Stimulated activated CD4-positive, alpha-beta T cell treated with anti-CD3 and anti-CD28 coated beads, Interleukin-1b, Interleukin-23, amount 100 ng/mL, for 24 hours (primary cell): ENCODE measurements at places on chromosomes 1 and 21.

DNA sequence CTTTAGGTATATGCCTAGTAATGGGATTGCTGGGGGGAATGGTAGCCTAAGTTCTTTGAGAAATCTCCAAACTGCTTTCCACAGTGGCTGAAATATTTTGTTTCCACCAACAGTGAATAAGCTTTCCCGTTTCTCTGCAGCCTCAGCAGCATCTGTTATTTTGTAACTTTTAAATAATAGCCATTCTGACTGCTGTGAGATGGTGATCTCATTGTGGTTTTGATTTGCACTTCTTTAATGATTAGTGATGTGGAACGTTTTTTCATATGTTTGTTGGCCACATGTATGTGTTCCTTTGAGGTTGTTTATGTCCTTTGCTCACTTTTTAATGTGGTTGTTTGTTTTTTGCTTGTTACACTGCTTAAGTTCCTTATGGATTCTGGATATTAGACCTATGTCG lies 237.4 kb downstream of the CENPF start:
- no peak for DNase-seq

DNA sequence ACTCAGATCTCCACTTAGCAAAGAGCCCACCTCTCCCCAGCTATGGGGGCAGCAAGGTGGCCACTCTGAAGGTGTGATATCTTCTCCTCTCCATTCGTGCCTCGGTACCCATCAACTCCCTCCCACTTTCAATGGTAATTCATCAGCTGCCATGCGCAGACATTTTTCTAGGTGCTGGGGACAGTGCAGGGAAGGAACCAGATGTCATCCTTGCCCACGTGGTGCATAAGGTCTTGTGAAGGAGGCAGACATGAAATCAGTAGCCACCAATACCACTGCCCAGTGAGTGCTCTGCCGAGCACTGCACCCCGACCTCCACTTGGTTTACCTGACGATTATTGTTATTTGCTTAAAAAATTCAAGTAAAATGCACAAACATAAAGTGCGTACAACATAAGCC lies 76.3 kb upstream of the CSF3R start:
- no peak for DNase-seq

GRCh38 chr1:18633422-18634155 lies 2.9 kb downstream of the PAX7 start:
- no peak for DNase-seq

GRCh38 chr1:85865213-85865612 lies 157.0 kb upstream of the ZNHIT6 start:
- no peak for DNase-seq

GRCh38 chr1:231194476-231194842 lies 32.6 kb downstream of the TRIM67 start:
- DNase-seq, result no peak

DNA sequence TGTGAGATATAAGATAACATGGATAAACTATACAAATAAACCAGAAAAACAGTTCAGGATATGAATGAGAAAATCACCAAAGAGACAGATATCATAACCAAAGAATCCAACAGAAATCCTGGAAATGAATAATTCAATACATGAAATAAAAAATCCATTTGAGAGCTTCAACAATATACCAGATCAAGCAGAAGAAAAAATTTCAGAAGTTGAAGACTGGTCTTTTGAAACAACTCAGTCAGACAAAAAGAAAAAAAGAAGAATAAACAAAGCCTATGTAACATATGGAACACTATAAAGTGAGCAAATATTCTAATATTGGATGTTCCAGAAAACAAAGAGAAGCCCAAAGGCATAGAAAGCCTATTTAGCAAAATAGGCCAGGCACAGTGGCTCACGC lies 5.2 kb upstream of the KRTAP12-2 start:
- DNase-seq, result no peak

GRCh38 chr1:9629445-9630201 lies 21.9 kb upstream of the PIK3CD start:
- no peak for DNase-seq

- DNase-seq, result no peak
These were observed 25.0 kb downstream of the KIAA1614 start for GRCh38 chr1:180937624-180938225.

DNA sequence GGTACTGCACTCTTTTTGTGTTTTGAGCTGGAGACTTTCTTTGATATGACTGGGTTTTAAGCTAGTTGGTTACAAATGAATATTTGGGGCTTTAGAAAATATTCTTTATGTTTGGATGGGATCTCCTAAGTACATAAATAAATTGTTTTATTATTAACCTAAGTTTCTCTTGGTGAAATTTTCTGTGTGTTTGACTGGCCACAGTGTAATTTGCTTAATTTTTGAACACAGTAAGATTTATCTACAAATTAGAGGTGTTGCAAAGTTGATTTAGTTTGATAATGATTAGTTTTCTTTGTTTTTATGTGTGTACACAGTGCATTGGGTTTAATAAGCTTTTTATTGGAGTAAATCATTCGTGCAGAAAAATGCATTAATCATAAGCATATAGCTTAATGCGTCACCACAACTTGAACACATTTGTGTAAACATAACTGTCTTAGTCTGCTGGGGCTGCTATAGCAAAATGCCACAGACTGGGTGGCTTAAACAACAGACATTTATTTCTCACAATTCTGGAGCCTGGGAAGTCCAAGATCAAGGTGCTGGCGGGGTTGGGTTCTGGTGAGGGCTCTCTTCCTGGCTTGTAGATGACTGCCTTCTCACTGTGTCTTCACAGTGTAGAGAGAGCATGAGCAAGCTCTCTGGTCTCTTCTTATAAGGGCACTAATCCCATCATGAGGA lies 17.4 kb upstream of the SLC6A9 start:
- no peak for DNase-seq

DNA sequence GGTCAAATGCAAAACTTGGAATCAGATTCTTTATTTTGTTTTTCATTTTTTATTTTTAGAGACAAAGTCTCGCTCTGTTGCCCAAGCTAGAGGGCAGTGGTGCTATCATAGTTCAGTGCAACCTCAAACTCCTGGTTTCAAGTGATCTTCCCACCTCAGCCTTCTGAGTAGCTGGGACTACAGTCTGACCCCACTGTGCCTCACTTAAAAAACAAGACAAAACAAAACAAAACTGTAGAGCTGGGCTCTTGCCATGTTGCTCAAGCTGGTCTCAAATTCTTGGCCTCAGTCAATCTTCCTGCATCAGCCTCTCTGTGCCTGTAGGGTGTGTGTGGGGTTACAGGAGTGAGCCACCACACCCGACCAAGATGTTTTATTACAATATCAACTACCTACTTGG lies 396.0 kb upstream of the USP24 start:
- no peak for DNase-seq

DNA sequence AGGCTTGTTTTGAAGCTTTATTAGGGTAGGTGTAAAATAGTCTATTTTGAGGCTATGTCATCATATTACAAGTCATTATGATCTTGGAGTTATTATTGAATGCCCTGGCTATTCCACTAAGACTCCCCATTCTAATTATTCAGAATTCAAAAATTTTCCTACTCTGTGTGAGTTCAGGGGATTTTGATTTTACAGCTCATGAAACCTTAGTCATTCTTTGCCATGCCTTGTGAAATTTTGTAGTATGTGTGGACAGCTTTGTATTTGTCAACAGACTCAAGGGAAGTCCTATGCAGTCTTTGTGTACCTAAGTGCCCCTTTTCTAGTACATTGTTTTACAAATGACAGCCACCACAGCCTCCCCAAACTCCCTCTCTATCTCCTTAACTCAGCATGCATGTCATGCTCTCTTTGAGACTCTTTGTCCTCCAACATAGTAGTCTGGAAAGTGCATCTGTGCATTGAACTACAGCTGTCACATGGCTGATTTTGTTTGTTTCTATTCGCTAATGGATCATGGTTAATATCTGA lies 28.0 kb downstream of the CD1D start:
- DNase-seq, result no peak

GRCh38 chr1:15519625-15520024 lies 4.4 kb downstream of the CASP9 start:
- no peak for DNase-seq
